ENCODE measurements at places on chromosomes 6 and 20. TPM values are rescaled to one million over a fixed set of nuclear protein-coding genes. Genes with fewer than 3 reads are reported as not detected.
A peak's percentile ranks its signal among the peaks of the same experiment; 100 is the strongest.

FILIP1 gene
- total RNA-seq, result 0.29 TPM

- DNase-seq, result no peak
Observed at GRCh38 chr6:57163956-57164355, 8.2 kb upstream of the BAG2 start.

DNA sequence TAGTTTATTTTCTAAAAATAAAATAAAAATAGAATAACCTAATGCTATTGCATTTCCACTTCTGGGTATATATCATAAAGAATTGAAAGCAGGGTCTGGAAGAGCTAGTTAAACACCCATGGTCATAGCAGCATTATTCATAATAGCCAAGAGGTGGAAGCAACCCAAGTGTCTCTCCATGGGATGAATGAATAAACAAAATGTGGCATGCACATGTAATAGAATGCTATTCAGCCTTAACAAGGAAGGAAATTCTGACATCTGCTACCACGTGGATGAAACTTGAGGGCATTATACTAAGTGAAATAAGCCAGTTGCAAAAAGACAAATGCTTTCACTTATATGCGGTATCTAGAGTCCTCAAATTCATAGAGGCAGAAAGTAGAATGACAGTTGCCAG lies 130.8 kb downstream of the TIAM2 start:
- DNase-seq, result no peak

DNA sequence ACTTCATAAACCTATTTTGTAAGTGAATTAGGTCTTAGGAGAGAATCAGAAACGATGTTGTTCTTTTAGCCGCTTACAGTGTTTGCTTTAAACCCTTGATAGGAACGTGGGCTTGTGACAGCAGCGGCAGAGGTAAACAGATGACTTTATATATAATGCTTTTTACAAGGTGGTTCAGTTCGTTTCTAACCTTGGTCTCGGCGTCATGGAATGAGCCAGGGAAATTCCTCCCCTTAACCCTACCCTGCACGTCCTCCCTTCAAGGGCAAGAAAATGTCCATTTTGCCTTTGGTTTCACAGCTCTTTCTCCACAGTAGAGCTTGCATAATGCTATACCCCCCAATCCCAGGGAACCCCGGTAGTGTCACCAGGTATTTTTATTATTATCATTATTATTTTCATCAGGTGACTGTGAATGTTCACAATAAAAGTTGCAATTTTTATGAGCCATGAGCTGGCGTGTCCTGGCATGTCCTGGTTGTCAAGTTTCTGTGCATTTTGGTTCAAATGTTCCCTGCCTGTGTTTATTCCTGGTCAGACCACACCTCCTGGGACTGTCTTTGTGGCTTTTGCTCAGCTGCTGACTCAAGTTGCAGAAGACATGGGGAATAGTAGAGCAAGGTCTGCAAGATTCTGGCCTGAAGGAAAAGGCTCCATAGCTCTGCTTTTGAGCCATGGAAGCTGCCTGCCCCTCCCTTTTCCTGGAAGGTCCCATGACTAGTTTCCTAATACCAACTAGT lies 112.8 kb upstream of the BMP2 start:
- DNase-seq, result no peak

DNA sequence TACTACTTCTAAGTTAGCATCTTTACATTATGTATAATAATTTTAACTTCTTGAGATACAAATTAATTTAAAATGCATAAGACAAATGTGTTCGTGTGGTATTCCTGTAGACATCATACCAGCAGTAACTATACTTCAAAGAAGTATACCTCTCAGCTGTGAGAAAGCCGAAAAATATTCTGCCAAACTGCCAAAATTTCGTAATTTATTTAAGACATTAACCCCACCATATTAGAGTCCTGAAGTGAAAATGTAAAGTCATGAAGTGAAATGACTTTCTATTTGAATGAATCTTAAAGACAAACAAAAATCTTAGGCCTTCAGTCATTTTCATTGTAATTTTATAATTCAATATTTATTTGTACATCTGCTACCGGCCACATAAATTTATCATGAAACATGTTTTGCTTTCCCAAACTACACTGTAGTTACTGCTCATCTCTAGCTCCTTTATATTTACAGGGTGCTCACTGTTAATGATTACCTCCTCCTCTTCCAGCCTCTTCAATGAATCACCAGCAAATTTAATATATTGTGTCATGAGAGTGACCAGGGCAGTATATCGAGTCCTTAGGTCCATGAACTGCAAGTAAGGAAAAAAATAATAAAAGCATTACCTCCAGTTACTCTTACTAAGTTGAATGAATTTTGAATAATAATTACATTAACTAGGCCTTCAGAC lies 18.5 kb downstream of the DST start:
- DNase-seq, result no peak

GRCh38 chr6:46972531-46972930 lies 50.8 kb upstream of the ADGRF5 start:
- no peak for DNase-seq

TTLL9 gene
- 0.12 TPM for total RNA-seq

DNA sequence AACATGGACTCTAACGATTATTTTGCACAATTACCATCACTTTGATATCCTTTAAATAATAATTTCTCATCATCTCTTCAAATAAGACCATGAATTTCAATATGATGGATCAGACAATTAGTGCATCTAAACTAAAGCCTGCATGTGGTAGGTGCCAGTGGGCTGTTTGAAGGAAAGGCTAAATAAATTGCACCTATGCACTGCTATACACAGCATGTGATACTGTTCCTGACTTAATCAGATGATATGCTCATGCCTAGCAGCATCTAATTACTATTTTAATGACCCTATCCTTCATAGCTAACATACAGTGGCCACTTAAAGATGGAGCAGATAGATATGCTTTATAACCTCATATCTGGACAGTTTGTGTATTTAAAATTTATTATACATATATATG lies 731.6 kb upstream of the MANEA start:
- no peak for DNase-seq

- peak; percentile 16 for DNase-seq
Observed at GRCh38 chr6:134034961-134035822, 17.2 kb downstream of the SLC2A12 start.

DNA sequence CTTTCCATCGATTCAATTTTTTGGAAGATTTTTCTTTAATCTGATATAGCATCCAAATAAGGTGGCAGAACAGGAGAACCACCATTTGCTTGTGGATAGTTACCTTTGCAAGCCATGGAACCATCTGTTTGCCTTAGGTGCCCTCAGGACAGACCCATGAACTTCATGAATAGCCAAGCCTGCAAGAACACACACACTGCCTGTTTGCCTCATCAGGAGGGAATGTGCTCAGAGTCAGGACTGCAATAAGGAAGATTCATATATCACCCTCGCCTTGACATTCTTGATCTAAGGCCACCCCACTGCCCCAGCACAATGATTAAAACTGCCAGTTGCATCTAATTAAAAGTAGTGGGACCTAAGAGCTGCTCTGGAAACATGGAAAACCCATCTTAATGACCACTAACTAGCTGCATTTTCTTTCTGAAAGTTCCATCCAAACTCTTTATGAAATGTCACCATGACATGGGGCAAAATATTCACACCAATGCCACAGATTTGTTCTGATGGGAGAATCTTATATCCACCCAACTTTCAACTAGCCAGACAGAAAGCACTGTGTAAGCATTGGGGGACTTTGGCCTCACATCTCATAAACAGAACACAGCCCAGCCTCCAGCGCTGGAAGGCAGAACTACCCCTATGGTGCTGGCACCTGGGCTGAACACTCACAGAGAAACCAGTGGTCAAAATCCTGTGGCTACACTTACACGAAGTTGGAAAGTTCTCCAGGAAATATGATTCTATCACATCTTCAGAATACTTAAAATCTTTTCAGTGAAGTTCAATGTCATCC lies 48.3 kb downstream of the TBXT start:
- no peak for DNase-seq

ACAT2 gene
- total RNA-seq, result 45.3 TPM

SYCP2L gene
- total RNA-seq, result 0.57 TPM

DNA sequence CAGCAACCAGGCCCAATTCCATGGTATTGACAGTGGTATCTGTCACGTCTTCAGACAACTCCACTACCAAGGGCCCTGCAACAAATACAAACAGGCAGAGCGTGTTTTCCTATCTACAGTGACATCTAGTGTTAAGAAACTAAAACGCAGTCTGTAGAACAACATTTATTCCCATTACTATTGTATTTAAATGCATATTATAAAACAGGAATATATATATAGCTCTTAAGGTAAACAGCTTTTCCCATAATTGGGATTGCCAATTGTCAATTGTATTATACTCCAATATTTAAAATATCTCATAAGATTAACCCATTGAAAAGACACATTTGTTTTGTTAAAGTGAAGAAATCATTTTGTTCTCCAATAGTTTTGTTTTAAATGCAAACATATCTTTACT lies 97.2 kb downstream of the KIF16B start:
- DNase-seq, result peak; percentile 54

DNA sequence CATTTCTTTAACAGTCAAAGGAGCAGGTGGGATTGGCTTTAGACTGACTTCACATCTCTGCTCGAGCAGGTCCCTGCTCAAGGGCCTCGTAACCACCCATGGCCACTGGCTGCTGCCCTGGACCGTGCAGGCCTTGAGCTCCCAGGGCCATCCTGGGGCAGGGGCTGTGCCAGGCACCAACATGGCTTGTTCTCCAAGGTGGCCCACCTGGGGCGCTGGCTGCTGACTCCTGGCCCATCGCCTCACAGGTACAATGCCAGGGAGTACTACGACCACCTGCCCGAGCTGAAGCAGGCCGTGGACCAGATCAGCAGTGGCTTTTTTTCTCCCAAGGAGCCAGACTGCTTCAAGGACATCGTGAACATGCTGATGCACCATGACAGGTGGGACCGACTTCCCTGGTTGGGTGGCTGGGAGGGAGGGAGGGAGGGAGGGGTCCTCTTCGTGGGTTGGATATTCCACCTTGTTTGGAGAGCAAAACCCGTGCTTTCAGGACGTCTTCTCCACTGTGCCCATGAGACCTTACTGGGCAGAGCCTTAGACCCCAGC lies 46.1 kb downstream of the PYGB start:
- DNase-seq, result no peak

DNA sequence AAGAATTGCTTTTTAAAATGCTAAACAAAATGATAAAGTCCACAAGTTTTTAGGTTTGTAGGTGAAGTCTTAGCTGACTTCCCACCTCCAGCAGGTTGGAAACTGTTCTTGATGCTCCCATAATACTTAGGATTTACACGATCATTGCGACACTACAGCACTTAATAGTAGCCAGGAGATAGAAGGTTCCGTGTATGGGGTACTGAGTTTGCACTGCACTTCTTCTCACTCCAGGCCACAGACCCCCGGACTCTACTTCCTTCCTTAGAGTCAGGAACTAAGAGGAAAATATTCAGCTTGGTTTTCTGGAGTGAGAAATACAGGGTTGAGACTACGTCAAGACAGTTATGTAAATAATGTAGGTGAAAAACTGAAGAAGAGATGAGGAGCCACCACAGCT lies 56.1 kb upstream of the SGK1 start:
- DNase-seq, result no peak

- DNase-seq, result no peak
Observed at GRCh38 chr6:155075930-155076695, 81.0 kb downstream of the TIAM2 start.

MMP24 gene
- total RNA-seq, result 14.2 TPM

TNNC2 gene
- not detected for total RNA-seq

RBM24 gene
- 13.2 TPM for total RNA-seq

HLA-DRA gene
- not detected for total RNA-seq

- DNase-seq, result no peak
Observed at GRCh38 chr20:4901031-4901818, 100.1 kb downstream of the SLC23A2 start.

NFYA gene
- total RNA-seq, result 12.9 TPM

- no peak for DNase-seq
Observed at GRCh38 chr20:37393863-37394542, 48.1 kb downstream of the SRC start.

DNA sequence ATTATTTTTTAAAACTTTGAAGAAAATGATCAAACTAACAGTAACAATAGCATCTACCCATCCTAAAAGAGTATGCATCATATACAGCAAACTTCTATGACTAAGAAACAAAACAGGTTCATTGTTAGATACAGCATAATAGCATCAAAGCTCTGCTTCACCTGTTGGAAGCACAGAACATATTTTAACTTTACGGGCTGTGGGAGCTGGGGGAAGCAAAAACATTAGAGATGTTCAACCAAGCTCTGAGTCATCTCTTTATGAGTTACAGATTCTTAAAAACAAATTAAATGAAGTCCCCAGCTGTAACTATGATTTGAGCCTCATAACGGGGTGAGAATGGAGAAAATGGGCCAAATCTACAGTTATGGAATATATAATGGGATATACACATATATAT lies 63.4 kb downstream of the SYNE1 start:
- no peak for DNase-seq

SLC16A10 gene
- total RNA-seq, result 0.41 TPM

HRH3 gene
- not detected for total RNA-seq

RNF39 gene
- total RNA-seq, result not detected

DNA sequence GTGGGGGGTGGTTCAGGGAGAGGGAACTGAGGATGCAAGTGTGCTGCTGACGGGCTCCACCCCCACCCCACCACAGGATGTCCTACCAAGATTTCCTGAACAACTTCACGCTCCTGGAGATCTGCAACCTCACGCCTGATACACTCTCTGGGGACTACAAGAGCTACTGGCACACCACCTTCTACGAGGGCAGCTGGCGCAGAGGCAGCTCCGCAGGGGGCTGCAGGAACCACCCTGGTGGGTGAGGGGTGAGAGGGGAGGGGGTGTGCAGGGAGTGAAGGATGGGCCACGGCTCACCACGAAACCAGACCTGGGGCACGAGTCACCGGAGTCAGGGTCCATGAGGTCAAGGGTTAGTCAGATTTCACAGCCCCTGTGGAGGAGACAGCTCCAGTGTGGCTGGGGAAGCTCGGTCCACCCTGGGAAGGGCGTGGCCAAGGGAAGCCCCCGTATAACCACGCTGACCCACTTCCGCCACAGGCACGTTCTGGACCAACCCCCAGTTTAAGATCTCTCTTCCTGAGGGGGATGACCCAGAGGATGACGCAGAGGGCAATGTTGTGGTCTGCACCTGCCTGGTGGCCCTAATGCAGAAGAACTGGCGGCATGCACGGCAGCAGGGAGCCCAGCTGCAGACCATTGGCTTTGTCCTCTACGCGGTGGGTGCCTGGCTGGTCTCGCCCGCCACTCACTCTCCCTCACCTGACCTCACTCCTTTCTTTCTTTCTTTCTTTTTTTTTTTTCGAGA lies 18.3 kb downstream of the CAPN11 start:
- no peak for DNase-seq

GRCh38 chr6:15247500-15248450 lies 1.9 kb downstream of the JARID2 start:
- DNase-seq, result peak; percentile 30

DNA sequence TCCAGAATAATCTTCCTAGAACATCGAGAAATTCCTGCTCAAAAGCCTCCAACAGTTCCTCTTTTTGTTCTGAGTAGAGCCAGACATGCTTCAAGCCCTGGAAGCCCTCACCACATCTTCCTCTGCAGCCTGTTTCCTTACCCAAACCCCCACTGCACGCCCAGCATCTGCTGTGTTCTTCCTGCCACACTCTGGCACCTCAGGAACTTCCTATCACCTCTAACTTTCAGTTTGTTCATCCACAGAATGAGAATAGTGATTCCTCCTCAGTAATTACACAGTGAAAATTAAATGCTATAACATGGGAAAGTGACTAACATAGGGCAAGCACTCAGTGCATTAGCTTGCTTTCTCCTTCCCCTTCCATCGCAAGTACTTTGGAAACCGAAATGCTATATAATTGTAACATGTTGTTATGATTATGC lies 26.3 kb downstream of the C6orf89 start:
- no peak for DNase-seq

- DNase-seq, result no peak
Observed at GRCh38 chr6:167007985-167008384, 8.8 kb downstream of the CEP43 start.

CDC5L gene
- total RNA-seq, result 41.1 TPM

APOM gene
- total RNA-seq, result 4.2 TPM

Measured in A172 (cell line).